ENCODE measurements at places on chromosomes 16 and 17. TPM values are rescaled to one million over a fixed set of nuclear protein-coding genes. Genes with fewer than 3 reads are reported as not detected.
A peak's percentile ranks its signal among the peaks of the same experiment; 100 is the strongest.

- no peak for DNase-seq
Observed at GRCh38 chr17:43756201-43756600, 2.4 kb downstream of the SOST start.

DNA sequence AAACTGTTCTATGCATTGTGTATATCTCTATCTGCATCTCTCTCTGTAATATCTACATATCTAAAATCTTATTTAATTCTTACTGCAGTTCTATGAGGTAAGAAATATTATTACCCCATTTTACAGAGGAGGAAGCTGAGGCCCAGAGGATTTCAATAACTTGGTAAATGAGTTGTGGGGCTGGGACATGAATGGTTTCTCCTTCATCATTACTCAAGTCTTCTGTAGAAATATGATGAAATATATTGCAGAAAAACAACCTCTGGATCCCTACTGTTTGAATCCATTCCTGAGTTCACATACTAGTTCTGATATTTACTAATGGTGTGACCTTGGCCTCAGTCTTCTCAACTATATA is 45.5 kb upstream of the NLK start:
- no peak for DNase-seq

- DNase-seq: no peak
Observed at GRCh38 chr17:20202141-20202621, 193.0 kb downstream of the SPECC1 start.

DNA sequence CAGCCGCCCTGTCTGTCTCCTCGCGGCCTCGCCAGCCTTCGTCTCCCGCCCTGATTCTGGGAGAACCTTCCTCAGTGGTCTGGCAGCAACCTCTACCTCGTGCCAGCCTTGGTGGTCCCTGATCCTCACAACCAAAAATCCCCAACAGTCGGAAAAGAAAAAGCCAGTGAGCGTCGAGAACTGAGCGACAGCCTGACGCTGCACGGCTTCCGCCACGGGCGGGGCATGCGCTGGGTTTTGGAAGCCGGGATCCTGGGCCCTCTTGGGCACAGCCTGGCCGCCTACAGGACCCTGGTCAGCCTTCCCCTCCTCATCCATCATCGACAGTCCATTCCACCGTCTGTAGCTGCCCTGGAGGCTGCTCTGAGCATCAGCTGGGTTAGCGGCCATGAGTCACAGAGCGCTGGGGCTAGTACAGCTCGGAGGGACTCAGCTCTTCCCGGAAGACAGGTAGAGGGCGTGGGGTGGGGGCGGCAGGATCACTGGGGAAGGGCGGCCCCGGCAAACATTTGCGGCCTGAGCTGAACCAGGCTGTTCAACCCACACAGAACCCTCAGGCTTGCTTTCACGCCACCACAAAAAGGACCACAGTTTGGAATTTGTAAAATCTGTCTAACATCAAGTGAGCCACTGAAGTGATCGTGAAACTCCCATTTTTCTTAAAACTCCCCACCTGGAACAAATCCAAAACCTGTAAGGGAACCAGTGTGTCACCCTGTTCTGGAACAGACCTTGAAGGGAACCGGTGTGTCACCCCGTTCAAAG is 55.4 kb upstream of the DOC2B start:
- no peak for DNase-seq

DNA sequence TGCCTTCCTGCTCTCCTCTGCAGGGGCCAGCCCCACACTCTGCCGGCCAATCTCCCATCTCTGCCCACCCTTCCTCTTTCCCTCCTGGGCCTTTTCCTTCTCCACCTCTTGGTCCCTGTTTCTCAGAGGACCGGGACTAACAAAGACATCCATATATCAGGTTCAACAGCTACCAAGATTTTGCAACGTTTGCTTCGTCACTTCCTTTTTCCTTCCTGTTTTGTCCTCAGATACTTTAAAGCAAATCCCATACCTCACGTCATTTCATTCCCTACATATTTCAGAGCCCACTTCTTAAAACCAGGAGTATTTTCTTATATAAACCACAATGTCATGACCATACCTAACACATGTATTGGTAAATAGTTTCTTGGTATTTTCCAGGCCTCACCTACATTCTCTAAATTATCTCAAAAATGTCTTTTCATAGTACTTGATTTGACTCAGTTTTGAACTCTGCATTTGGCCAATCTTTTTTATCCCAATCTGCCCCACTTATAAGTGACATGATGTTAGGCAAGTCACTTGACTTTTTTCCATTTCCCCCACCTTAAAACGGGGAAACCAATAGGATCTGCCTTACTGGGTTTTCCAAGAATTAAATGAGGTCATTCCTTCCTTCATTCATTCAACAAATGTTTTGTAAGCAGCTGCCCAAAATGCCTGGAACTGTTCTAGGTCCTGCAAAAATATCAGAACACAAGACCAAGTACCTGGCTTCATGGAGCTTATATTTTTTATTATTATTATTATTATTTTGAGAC is 7.2 kb upstream of the USP10 start:
- DNase-seq: no peak

GRCh38 chr16:28610595-28611191 is 849 bp upstream of the SULT1A1 start:
- no peak for DNase-seq

GRCh38 chr16:46732561-46732960 is 15.6 kb downstream of the MYLK3 start:
- DNase-seq: no peak

DNA sequence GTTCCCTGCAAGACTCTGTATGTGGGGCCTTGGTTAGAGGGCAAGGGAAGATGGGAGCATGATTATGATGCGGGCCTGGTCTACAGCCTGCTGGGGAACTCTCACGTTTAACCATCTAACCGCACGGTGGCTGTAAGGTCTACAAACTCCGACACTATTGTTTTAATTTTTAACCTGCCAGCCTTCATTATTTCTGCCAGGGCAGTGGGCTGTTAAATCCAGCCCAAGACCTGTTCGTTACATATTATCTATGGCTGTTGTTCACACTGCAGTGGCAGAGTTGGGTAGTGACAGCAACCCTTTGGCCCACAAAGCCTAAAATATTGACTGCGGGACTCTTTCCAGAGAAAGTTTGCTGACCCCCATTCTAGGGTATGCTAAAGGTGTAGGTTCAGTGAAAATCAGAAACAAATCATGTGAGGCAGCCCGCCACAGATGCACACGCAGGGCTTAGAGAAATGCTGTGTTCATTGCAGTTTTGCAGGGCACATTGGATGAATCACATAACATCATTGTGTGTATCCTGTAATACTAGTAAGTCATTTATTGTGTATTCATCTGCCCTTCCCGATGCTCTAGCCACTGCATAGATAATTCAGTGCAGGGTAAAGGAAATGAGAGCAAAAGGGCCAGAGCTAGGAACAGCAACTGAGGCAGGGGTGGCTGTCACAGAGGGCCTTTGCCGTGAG is 14.3 kb downstream of the SNX29 start:
- DNase-seq: no peak

DNA sequence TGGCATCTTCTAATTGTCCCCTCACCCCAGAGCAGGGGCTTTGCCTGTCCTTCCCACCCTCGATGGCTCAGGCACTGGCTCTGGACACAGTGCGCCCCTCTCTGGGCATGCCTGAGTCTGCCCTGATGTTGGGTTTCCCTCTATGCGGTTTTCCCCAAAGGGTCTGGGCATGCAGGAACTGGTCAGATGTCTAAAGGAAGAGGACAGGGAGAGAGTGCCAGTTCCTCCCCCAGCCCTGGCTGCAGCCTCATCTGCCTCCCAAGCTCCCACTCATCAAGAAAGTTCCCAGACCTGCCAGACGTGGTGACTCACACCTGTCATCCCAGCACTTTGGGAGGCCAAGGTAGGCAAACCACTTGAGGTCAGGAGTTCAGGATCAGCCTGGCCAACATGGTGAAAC is 41.3 kb upstream of the PABPN1L start:
- DNase-seq: no peak

- DNase-seq: no peak
Observed at GRCh38 chr17:10217916-10218315, 19.5 kb upstream of the GAS7 start.

DNA sequence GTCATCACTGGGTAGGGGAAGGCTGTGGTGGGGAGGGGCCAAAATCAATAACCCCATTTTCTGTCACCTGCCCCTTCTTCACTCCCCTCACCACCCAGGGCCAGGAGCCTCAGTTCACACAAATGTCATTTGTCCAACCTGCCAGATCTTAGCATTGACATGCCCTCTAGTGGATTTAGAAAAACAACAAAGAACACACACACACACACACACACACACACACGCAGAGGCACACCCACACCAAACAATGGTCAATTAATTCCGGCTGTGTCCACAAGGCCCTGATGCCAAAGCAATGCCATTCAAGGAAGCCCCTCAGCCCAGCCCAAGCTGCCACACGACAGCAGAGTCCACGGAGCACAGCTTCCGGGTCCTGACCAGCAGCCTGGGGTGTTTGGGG is 68.4 kb downstream of the NOG start:
- no peak for DNase-seq

GRCh38 chr16:55391760-55392375 is 67.9 kb downstream of the IRX6 start:
- DNase-seq: no peak

- DNase-seq: no peak
Observed at GRCh38 chr16:78956859-78957258, 643.7 kb downstream of the MAF start.

DNA sequence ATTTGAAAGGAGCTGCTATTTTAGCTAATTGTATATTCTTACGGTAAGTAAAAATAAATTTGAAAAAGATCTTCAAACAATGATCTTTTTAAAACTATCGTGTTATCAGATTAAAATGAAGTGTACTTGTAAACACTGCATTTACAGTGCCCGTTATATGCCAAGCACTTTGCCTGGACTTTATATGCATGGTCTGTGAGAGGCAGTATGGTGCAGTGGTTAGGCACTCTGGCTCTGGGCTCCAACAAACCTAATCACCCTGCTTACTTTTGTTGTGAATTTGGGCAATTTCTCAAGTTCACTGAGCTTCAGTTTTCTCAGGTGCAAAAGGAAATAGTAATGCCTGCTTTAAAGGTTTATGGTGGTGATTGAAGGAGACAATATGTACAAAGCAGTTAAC is 1.4 kb downstream of the PMP22 start:
- DNase-seq: no peak

GRCh38 chr16:85253084-85253941 is 141.0 kb upstream of the CIBAR2 start:
- DNase-seq: peak; percentile 65

- no peak for DNase-seq
Observed at GRCh38 chr16:76583466-76583865, 306.3 kb downstream of the CNTNAP4 start.

DNA sequence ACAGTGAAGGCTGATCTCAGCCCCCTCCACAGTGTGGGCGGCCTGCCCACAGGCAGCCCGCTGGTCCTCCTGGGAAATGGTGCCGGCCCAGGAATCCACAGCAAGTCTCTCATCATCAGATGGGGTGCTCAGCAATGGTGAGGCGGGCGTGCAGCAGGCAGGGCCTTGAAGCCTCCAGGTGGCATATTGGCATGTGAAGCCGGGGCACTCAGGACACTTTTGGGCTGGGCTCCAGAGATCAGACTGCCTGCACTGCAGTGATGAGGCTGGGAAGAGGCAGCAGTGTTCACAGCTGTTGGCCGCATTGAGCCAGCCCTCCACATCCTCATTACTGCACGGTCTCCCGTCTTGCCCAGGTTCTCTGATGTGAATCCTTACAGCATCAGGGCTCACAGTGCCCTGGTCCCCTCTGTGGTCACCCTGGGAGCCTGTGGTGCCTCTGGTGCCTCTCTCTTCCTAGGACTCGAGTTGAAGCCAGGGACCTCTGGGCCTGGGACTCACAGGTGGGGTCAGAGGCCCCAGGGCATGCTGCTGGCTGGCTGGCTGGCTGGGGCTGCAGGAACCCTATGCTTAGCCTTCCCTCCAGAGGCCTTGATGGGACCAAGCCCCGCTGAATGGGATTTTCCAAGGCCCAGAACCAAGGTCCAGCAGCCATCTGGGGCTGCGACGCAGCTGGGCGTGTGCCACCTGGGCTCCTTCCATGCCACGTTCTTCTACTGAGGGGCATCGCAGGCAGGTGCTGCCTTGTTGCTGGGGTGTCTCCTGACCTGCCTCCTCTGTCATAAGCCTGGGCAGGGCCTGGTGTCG is 48.6 kb downstream of the TNFRSF13B start:
- no peak for DNase-seq

- DNase-seq: no peak
Observed at GRCh38 chr17:78661093-78661770, 84.0 kb upstream of the DNAH17 start.

DNA sequence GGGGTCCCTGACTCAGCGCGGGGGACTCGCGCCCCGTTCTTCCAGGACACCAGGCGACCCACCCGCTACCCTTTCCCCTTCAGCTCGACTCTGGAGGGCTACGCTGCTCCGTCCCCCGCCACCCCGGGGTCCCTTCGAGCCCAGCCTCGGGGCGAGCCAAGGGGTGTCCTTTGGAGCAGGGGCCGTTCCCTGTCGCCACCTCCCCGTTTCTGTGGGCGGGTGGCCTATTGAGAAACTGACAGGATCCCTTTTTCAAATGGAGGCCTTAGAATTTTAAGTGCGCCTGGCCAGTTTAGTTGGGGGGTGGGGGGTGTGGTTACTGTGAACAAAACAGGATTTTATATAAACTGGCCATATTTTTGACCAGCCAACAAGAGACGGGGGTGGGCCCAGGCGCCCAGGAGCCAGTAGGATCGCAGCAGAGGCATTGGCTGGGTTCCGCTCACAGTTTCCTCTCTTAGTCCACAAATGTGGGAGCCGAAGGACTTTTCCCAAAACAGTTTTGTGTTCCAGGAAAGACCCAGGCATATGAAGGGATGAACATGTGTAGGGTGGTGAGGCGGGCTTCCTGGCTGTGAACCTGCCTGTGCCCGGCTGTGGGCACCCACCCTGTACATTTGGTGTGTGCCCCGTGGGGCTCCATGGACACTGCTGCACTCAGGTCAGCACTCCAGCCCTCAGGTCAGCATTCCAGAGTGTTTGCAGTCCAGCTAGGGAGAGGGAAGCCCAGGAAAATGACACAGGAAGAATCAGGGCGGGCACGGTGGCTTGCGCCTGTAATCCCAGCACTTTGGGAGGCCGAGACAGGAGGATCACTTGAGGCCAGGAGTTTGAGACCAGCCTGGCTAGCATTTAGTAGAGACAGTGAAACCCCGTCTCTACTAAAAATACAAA is 722 bp upstream of the TIMP2 start:
- DNase-seq: no peak

- DNase-seq: no peak
Observed at GRCh38 chr16:86507173-86508027, 2.9 kb upstream of the FOXF1 start.

- DNase-seq: no peak
Observed at GRCh38 chr16:57036945-57037344, 47.6 kb downstream of the NLRC5 start.

GRCh38 chr16:81502396-81503070 is 57.9 kb downstream of the CMIP start:
- no peak for DNase-seq

GRCh38 chr17:7407485-7408251 is at the start of gene NLGN2:
Gene NLGN2 (plus strand): TSS chr17:7407845. CDS start chr17:7408256, 411 bp downstream.
- DNase-seq: no peak

- DNase-seq: no peak
Observed at GRCh38 chr16:14420721-14421488, 209.2 kb downstream of the PARN start.

ANKFN1 gene
- not detected for total RNA-seq

PSMD3 gene
- 90.3 TPM for total RNA-seq

CDH13 gene
- not detected for total RNA-seq

KCNJ16 gene
- not detected for total RNA-seq

CEP20 gene
- 49.7 TPM for total RNA-seq

KRTAP16-1 gene
- not detected for total RNA-seq

OR4D1 gene
- 0.83 TPM for total RNA-seq

HERPUD1 gene
- 166 TPM for total RNA-seq

SNRNP25 gene
- 33.4 TPM for total RNA-seq

TMEM220 gene
- total RNA-seq: 0.10 TPM

RRAD gene
- 1.0 TPM for total RNA-seq

PRSS53 gene
- total RNA-seq: 4.7 TPM

CTRB1 gene
- not detected for total RNA-seq

All from activated CD4-positive, alpha-beta memory T cell treated with anti-CD3 and anti-CD28 coated beads, Interleukin-2, amount 10 ng/mL, durations not matched to agents 7 days and 5 days (primary cell).